NCI-H524 treated with DMSO at 0.1 percent for 48 hours (cell line): ENCODE measurements at places on chromosomes 1 and 21.
A peak's percentile ranks its signal among the peaks of the same experiment; 100 is the strongest.

- DNase-seq, result no peak
Observed at GRCh38 chr1:156886583-156887281, 6.8 kb upstream of the PEAR1 start.

- peak; percentile 29 for DNase-seq
Observed at GRCh38 chr1:33709783-33710718, 153.8 kb upstream of the HMGB4 start.

GRCh38 chr1:67675800-67676199, 9.2 kb upstream of the GADD45A start:
- no peak for DNase-seq

- no peak for DNase-seq
Observed at GRCh38 chr1:212545941-212546635, 62.5 kb upstream of the ATF3 start.

- no peak for DNase-seq
Observed at GRCh38 chr1:228407106-228408040, 738 bp upstream of the TRIM11 start.
